ENCODE measurements at places on chromosomes 7 and 10.
A peak's percentile ranks its signal among the peaks of the same experiment; 100 is the strongest.

- DNase-seq, result peak; percentile 93
Measured at GRCh38 chr7:84237533-84238173, 43.1 kb upstream of the SEMA3A start.

DNA sequence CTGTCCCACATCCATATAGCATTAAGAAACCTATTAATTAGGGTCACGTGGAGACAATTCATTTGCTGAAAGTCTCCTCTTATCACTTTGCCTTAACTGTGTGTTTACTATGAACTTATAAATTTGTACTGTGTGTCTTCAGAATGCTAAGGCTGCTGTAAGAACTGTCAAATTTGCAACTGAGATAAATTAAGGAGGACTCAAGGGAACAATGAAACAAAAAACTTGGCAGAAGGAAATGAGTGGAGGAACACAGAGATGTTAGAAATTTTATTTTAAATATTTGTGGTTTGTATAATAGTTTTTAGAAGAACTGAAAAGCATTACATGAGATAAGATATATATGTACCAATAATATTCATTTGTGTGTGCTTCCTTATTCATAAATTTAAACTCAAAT lies 1005.3 kb upstream of the SORCS1 start:
- DNase-seq, result no peak

- peak; percentile 7 for DNase-seq
Measured at GRCh38 chr10:22103701-22104470, 100.4 kb upstream of the DNAJC1 start.

DNA sequence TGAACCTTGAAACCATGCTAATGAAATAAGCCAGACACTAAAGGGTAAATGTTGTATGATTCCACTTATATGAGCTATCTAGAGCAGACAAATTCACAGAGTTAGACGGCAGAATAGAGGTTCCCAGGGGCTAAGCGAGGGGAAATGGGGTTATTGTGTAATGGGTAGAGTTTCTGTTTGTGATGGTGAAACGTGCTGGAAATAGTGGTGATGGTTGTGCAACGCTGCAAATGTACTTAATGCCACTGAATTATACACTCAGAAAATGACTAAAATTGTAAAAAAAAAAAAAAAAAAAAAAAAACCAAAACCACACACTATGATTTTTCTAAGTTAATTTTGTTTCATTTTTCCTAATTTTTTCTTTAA lies 30.0 kb downstream of the SFXN4 start:
- DNase-seq, result peak; percentile 53

- peak; percentile 39 for DNase-seq
Measured at GRCh38 chr10:60943316-60944057, 498 bp downstream of the RHOBTB1 start.
